ENCODE measurements at places on chromosomes 7 and 10.

- no peak for DNase-seq
These were observed 1197.8 kb upstream of the SORCS1 start for GRCh38 chr10:108362296-108362695.

DNA sequence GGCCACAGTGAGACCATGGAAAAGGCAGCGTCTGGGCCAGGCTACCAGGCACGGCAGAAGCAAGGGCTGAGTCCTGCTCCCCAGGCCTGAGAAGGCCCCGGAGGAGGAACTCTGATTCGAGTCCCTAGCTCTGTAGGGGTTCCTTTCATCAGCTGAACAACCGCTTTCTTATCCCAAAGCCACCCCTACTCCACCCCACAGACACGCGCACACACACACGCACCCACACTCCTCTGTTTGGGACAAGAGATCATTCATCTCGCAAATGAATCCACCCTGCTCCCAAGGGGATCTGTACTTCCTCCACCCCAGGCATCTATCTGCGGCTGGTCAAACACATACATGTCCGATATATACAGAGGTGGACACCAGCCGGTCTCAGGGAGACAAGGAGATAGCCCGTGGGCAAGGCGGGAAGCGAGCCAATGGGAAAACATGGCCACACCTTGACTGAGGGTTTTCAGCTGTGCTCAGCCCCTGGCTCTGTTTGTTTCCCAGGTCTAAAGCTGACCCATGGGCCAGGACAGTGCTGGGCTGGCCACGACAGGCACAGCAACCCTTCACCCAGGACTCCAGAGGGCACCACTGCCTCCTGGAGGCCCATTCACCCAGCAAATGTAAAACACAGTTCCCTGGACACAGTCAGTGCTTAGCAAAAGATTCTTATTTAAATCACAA, 7.3 kb downstream of the ZCCHC24 start:
- no peak for DNase-seq

GRCh38 chr10:100482181-100482833, 19.5 kb downstream of the WNT8B start:
- peak; percentile 10 for DNase-seq

- DNase-seq: no peak
These were observed 34.4 kb downstream of the BCAP29 start for GRCh38 chr7:107614425-107614824.

DNA sequence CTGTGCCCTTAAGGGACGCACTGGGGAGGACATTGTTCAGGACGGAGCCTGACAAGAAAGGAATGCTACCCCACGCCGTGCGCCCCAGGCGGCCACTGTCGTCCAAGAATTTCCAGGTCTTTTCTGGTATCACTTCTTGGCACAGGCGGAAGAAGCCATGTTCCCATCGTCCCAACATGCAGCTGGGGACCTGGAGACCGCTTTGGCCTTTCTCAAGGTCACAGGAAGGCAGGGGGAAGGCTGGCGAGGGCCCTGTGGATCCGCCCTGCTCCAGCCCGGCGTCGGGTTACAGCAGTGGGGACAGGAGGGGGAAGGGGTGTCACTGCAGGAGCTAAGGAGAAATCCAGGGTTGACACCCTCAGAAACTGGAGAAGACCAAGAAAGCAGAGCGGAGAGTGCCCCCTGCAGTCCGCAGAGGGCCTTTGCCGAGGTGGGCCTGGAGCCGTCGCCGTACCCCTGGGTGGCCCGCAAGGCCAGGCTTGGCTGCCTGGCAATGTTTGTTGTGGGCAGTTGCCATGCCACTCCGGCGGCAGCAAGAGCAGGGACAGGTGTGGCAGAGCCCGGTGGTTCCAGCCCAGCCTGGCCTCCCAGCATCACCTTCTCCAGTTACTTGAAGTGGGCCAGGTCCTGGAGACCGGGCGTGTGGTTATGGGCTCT, 104.1 kb downstream of the LHPP start:
- no peak for DNase-seq

GRCh38 chr10:43417950-43418768, 9.2 kb upstream of the HNRNPF start:
- DNase-seq: no peak

GRCh38 chr10:133275684-133276092, 980 bp downstream of the ADAM8 start:
- no peak for DNase-seq

- no peak for DNase-seq
These were observed 71.1 kb upstream of the CFAP46 start for GRCh38 chr10:133013463-133013862.

DNA sequence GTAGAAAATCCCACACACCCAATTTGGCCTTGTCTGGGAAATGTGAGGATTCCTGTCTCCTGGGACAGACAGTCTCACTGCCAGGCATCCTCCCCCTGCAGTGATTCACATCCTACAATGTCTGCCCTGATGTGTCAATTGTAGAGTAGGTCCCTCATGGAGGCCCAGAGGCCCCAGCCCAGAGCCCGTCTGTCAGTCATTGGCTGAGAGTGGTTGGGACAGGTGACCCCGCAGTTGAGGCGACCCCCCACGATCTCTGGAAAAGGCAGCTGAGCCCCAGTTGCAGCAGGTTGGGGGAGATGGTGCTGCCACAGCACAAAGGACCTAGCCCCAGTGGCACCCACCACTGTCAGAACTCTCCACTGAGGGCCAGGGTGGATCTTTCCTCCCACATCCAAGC, 84.3 kb upstream of the INSIG1 start:
- no peak for DNase-seq

GRCh38 chr7:69893906-69894305, 295.6 kb downstream of the AUTS2 start:
- DNase-seq: no peak

DNA sequence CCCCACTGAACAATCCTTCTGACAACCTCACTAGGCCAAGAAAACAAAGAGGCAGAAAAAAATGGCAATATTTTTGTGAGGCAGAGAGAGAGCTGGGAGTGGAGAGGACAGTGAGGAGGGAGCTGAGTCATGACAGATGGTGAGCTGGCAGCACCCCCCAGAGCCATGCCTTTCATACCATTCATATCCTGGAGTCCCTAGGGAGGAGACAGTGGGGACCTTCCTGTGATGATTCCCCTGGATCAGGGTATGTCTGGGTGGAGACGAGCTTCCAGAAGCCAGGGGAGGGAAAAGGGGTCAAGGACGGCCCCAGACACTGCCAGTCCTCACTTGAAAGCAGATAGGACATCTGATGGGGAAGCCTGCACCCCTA, 160.5 kb downstream of the ADAM12 start:
- DNase-seq: no peak

- DNase-seq: no peak
These were observed 57.0 kb downstream of the CHST3 start for GRCh38 chr10:72020914-72021809.

- DNase-seq: peak; percentile 57
These were observed 67.5 kb downstream of the ATXN7L1 start for GRCh38 chr7:105808703-105809590.

GRCh38 chr7:143214789-143215679, 6.8 kb upstream of the TAS2R40 start:
- peak; percentile 13 for DNase-seq

DNA sequence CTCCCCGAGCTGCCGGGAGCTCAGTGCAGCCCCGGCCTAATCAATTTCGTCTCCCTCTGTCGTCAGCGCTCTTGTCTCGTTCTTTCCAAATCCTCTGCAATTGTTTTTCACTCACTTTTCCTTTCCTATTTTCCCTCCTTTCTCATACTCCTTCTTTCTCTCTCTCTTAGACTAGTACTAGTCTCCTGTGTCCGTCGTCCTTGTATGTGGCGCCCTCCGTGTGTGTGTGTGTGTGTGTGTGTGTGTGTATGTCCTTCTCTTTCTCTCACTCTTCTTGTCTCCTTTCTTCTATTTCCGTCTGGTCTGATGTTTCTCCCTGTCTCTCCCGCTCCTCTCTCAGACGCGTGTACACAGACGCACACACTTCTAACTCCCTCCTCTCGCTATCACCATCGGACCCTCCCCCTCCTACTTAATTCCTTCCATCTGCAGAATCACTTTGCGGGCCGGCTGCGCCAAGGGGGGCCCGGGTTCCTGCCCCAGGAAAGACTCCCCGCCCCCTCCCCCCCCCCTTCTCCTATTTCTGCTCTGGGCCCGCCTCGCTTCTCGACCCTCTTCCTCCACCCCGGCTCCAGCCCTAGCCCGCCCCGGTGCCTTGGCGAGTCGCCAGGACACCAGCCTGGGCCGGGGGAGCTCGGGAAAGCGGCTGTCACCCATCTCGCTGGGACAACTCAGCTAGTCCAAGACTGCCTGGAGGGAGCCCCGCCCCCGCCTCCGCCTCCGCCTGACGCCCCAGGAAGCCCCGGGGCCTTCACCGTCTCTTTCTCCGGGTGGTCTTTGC, 743 bp upstream of the ZCCHC24 start:
- DNase-seq: no peak

GRCh38 chr10:93417266-93417665, 64.9 kb downstream of the MYOF start:
- no peak for DNase-seq

- no peak for DNase-seq
These were observed 84.2 kb downstream of the NPY start for GRCh38 chr7:24368161-24368560.

DNA sequence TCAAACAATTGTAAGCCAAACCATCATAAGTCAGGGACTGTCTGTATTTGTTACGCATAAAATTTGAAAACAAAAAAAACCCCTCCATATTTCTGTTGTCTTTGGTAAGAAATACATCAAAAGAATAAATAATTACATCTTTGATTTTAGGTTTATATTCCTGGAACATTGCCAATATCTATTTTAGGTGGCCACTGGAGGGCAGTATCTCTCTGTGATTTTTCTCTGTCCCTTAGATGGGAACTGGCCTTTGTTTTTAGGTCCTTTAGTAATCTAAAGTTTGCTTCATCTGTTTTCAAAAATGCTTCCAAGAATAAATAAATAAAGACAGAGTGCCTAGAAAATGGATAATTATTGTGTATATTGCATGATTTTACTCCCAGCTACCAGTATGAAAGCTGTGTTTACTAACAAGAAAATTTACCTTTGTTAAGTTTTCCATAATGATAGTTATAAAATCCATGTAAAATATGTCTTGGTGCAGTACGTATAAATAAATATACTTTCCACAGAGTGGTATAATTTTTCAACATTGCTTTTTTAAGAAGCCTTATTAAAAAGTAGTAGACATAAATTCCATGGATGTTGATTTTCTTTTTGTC, 64.2 kb downstream of the PHYHIPL start:
- no peak for DNase-seq

DNA sequence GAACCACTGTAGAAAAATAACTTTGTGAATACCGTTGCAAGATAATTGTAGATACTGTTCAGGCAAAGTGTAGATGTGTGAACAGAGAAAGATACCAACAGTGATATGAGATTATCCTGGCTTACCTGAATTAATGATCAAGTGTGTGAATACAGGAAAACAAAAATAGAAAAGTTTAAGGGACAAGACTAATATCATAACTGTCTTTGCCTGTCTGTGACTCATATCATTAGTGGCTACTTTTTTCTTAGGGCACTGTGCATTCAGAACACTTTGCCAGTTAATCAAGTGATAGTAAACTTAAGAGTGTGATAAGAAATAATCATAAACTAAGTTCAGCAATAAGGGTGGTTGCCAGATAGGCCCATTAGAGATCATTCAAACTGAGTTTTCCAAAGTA, 323.0 kb upstream of the LRGUK start:
- no peak for DNase-seq

GRCh38 chr7:125636320-125636962, 706.8 kb upstream of the POT1 start:
- DNase-seq: no peak

GRCh38 chr7:101868191-101868950, 50.9 kb downstream of the CUX1 start:
- DNase-seq: no peak

GRCh38 chr10:35079763-35080162, 10.4 kb downstream of the CUL2 start:
- no peak for DNase-seq

DNA sequence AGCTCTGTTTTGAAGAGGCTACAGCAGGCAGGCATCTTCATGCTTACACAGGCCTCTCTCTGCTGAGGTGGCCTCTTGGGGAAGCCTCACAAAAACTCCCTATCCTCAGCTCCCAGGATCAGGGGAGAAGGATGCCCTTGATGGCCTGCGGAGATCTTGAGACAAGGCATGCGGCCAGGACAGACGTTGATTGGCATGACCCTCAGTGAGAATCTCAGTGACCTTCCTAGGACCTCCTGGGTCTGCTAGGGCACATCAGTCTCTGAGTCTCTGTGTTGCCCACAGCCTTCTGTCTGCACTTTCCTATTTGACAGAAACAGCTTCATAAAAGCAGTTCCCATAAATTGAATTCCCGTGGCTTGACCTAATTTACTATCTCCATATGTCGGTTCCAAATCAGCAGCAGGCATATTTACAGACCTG, 1005.8 kb upstream of the C7orf33 start:
- no peak for DNase-seq

DNA sequence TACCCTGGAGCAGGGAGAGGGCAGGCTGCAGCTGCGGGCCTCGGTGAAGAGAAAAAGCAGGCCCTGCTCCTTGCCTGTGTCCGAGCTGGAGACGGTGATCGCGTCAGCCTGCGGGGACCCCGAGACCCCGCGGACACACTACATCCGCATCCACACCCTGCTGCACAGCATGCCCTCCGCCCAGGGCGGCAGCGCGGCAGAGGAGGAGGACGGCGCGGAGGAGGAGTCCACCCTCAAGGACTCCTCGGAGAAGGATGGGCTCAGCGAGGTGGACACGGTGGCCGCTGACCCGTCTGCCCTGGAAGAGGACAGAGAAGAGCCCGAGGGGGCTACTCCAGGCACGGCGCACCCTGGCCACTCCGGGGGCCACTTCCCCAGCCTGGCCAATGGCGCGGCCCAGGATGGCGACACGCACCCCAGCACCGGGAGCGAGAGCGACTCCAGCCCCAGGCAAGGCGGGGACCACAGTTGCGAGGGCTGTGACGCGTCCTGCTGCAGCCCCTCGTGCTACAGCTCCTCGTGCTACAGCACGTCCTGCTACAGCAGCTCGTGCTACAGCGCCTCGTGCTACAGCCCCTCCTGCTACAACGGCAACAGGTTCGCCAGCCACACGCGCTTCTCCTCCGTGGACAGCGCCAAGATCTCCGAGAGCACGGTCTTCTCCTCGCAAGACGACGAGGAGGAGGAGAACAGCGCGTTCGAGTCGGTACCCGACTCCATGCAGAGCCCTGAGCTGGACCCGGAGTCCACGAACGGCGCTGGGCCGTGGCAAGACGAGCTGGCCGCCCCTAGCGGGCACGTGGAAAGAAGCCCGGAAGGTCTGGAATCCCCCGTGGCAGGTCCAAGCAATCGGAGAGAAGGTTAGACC, 138.0 kb upstream of the STK17A start:
- no peak for DNase-seq

- DNase-seq: no peak
These were observed 21.9 kb upstream of the ECHDC3 start for GRCh38 chr10:11720260-11720741.

- DNase-seq: no peak
These were observed 20.9 kb upstream of the PARD3 start for GRCh38 chr10:34835908-34836508.

- no peak for DNase-seq
These were observed 62.8 kb downstream of the ARMH3 start for GRCh38 chr10:101993221-101993620.

Data from stimulated activated CD4-positive, alpha-beta T cell treated with anti-CD3 and anti-CD28 coated beads, Interleukin-1b, Interleukin-23, amount 100 ng/mL, for 1 hour (primary cell).